ENCODE measurements at places on chromosomes 5 and 9.

DNA sequence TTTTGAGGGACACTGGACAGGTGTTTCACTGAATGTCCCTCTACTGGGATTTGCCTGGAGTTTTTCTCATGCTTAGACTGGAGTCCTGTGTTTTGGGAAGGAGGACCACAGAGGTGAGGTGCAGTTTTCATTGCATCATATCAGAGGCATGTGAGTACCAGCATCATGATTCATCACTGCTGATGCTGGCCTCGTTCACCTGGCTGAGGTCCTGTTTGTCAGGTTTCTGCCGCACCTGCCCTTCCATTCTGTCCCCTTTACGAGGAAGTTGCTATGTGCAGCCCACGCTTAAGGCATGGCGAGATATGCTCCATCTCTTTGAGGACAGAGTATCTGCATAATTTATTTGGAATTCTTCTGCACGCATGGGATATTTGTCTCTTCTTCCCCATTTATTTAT lies 162.1 kb downstream of the TENT4A start:
- no peak for DNase-seq

- no peak for DNase-seq
These were observed 9.6 kb upstream of the NME5 start for GRCh38 chr5:138148811-138149210.

- no peak for DNase-seq
These were observed 220.3 kb downstream of the SEMA5A start for GRCh38 chr5:9325549-9325948.

DNA sequence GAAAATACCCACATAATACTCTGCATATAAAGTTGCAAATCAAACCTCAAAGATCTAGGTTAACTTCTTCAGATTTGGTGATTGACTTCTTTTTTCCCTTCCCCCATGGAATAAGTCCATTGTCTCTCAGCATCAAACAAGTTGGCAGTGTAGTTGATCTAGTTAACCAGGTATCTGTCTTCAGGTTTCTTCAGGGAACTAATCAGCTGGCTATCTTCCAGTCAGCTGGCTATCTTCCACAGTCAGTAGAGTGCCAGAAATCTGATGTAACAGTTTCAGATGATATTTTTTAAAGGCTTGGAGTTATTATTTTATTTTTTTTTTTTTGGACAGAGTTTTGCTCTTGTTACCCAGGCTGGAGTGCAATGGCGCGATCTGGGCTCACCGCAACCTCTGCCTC lies 16.8 kb downstream of the TNFSF15 start:
- no peak for DNase-seq

DNA sequence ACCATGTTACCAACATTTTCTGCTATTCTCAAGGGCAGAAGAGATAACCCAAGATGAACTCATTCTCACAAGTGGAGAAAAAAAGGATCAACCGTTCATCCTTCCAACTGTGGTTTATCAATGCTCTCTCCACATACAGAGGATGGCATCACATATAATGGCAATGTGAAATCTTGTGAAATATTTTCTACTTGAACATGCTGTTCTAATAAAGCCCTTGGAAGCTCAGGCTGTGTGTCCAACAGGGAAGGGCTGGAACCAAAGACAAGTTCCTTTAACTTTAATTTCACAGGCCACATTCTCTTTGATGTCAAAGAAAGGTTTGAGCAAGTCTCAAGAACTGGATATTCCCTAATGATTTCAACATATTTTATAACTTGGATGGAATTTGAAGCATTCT lies 230.5 kb downstream of the SPOCK1 start:
- DNase-seq = no peak

GRCh38 chr9:68851657-68852056 lies 146.6 kb downstream of the PIP5K1B start:
- DNase-seq = no peak
